ENCODE measurements at places on chromosomes 12 and 14.

- DNase-seq, result no peak
Measured at GRCh38 chr12:62738105-62738504, 196.8 kb downstream of the PPM1H start.

GRCh38 chr12:82952946-82953345, 266.2 kb downstream of the TMTC2 start:
- DNase-seq, result no peak

- no peak for DNase-seq
Measured at GRCh38 chr12:104183443-104183842, 32.1 kb upstream of the TXNRD1 start.

DNA sequence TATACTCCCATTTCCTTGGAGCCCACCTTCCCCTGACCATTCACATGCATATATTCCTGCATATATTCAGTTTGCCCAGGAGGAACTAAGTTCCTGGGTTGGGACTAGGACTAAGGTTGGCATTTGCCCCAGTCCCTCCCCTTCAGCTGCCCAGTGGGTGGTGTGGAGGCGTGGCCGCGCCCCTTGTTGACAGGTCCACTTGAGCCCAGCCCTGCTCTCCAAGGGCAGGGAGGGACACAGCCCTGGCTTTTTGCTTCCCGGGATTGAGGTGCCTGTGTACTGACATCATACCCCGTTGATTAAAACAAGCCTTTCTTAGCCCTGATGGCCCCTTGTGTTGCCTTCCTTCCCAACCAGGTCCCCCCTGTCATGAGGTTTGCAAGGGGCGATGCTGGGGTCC, 7.3 kb downstream of the ERBB3 start:
- DNase-seq, result no peak

GRCh38 chr12:79920421-79921238, 14.3 kb downstream of the PPP1R12A start:
- no peak for DNase-seq

DNA sequence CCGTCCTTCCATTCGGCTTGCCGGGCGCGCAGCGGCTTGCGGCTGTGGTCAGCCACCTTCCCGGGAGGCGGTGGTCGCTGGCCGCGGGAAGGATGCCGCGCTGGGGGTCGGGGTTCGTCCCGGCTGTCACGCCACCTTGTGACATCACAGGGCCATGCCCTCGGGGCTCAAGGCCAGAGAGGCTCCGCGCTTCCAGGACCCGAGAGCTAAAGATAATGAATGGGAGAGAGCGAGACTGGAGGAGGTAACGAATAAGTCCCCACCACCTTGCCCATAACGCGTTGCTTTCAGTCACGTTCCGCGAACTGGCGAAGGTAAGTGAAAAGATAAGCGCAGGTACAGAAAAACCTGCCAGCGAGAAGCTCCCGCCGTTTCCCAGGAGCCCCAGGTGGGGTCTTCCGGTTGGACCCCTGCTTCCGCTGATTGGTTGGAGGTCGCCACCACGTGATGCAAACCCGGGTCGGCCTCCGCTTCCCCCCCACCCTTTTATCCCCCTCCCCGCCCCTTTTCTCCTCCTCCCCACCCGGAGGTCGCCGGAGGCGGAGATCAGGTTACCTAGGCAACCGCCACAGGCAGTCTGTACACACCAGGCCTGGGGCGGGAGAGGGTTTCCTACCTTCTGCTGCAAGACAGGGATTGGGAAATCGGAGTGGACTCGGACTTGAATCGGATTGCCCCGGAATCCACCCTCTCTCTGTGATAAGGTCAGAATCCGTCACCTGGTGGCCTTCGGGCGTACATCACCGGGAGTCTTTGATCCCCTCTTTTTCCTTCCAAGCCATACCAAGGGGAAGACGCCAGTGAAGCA, at the start of gene LRRC9:
LRRC9 (plus strand) TSS at position 575 of the 808 bp plus-strand sequence.
- no peak for DNase-seq

DNA sequence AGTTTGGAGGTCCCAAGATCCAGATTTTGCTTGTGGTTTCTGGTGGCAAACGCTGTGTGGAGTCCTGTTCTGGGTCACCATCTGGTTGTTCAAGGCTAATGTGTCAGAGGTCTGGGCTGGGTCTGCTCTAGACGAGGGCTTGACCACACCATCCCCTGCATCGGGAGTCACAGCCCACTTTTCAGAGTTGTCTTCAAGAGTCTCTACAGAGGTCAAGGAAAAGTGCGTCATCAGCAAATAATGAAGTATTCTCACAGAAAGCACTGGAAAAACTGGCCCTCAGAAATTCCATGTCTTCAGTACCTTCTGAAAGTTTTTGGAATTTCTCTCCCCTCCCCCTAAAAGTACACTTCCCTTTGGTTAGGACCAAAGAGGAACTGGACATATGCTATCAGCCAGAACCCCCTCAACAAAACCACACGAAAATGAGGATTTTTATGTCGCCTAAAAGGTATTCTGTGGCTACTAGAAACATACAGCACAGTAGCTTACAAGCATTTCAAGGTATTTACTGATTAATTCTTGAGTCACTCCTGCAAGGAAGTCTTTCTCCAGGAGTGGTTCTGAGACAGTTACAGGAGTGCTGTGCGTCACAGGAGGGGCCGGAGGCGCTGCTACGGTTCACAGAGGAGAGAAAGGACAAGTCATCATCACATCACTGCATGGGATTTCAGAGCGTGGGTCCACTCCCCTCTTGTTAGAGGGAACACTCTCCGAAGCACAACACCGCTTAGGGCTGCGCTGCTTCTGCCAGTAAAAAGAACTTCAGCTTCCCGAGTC, 35.4 kb downstream of the RAD52 start:
- DNase-seq, result no peak

All from stimulated activated CD4-positive, alpha-beta T cell treated with anti-CD3 and anti-CD28 coated beads, Interleukin-1b, Interleukin-23, amount 100 ng/mL, for 1 hour (primary cell).